Stimulated activated CD8-positive, alpha-beta memory T cell treated with anti-CD3 and anti-CD28 coated beads, Interleukin-15, amount 100 ng/mL, for 4 hours (primary cell): ENCODE measurements at places on chromosomes 5 and 9.

GRCh38 chr5:97037819-97038218, 101.9 kb downstream of the LNPEP start:
- DNase-seq, result no peak

DNA sequence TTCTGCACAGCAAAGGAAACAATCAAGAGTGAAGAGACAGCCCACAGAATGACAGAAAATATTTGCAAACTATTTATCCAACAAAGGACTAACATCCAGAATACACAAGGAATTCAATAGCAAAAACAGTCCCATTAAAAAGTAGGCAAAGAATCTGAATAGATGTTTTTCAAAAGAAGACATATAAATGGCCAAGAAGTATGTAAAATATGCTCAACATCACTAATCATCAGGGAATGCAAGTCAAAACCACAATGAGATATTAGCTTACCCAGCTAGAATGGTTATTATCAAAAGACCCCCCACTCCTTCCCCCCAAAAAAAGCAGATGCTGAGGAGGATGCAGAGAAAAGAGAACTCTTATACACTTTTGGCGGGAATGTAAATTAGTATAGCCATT, 13.4 kb upstream of the OR13C8 start:
- DNase-seq, result no peak

DNA sequence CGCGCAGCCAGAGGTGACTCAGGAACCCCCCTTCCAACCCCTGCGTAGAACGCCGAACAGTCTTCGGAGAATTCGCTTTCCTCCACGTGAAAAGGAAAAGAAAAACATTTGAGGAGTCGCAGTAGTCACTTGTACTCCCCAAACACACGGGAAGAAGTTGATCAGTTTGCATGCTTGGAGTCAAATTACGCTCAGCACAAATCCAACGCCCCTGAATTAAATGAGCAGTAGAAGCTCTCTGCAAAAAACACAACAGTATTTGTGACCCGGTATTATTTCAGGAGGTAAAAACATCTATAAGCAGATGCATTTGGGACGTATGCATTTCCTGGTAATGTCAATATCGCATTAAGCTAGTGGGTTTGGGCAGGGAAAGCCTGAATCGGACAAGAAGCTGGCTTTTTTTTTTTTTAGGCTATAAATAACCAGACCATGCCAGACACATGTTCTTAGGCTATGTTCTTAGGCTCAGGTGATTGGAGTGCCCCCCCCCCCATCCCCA, 854 bp upstream of the ARL15 start:
- DNase-seq, result no peak

DNA sequence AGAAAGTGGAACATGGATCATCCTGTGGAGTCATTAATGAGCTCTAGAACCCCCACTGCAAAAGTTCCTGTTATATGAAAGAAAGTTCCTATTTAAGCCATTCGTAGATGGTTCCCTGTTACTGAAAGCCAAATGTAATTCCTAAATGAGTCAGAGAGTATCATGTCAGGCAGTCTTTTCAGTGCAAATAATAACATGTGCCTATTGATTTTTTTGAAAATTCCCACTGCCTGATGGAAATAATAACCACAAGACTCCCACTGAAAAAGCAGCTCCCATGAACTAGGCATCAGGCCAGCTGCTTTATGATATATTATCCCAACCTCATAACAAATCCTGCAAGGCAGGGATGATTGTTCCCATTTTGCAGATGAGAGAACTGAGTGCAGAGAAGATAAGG, 217.2 kb downstream of the DAB2IP start:
- no peak for DNase-seq

GRCh38 chr5:93336330-93337110, 244.5 kb downstream of the NR2F1-AS1 start:
- DNase-seq, result no peak
